ENCODE measurements at places on chromosomes 11 and 22. TPM values are rescaled to one million over a fixed set of nuclear protein-coding genes. Genes with fewer than 3 reads are reported as not detected.

The PAFAH1B2 gene
- 112 TPM for total RNA-seq

The ZNF214 gene
- total RNA-seq, result 12.7 TPM

The ST14 gene
- total RNA-seq, result 0.89 TPM

The ACR gene
- not detected for total RNA-seq

The YPEL1 gene
- total RNA-seq, result 12.9 TPM

The ADAMTS8 gene
- 1.7 TPM for total RNA-seq

The C11orf42 gene
- total RNA-seq, result not detected

The APBB1 gene
- total RNA-seq, result 117 TPM

The THY1 gene
- total RNA-seq, result 70.0 TPM

The SLC43A3 gene
- 12.2 TPM for total RNA-seq

The PDGFD gene
- 32.7 TPM for total RNA-seq

The LRRC56 gene
- total RNA-seq, result 1.8 TPM

The TRIM6 gene
- 4.3 TPM for total RNA-seq

The TALDO1 gene
- total RNA-seq, result 104 TPM

The ZPR1 gene
- 34.3 TPM for total RNA-seq

The OR8G1 gene
- not detected for total RNA-seq

The SCGB2A2 gene
- not detected for total RNA-seq

The KDM2A gene
- total RNA-seq, result 46.3 TPM

The BTG4 gene
- total RNA-seq, result 0.39 TPM

The SYT8 gene
- total RNA-seq, result not detected

The TESMIN gene
- total RNA-seq, result 1.5 TPM

The BDNF gene
- total RNA-seq, result 2.7 TPM

The HORMAD2 gene
- 0.11 TPM for total RNA-seq

The NFAM1 gene
- total RNA-seq, result 1.2 TPM

The OR2AG1 gene
- not detected for total RNA-seq
